HCEC 1CT (cell line): ENCODE measurements at places on chromosomes 6 and 20.

- no peak for DNase-seq
Measured at GRCh38 chr6:40723967-40724366, 136.8 kb upstream of the LRFN2 start.

DNA sequence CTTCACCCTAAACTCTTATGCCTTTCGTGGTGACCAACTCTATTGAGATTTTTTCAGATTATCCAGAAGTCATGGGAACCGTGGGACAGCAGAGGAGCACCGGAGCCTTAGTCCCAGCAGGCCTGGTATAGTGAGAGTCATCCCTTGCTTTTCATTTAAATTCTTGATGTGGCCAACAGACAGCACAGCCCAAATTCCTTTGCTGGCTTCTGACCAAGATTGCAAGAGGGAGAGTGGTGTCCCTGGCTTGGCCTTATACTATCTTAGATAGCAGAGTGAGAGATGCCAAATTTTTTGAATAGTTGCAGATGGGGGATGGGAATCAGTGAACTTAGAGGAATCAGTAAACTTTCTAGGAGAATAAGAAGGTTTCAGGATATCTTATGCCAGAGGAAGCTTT, 7.8 kb downstream of the STX11 start:
- DNase-seq: peak; percentile 71

DNA sequence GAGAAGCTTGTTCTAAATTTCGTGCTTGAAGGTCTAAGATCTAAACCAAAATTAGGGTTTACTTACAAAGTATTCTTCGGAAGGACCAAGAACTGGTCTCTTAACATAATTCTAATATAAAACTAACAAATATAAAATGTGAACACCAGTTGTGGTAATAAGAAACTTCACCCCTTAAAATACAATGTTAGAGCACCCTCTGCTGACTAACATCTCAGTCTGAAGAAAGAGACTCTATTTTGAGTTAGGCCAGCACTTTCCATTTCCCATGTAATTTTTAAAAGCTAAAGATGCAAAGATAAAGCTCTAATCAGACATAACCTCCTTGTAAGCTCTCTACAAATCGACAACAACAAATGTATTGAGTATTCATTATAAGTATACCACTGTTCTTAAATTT, 24.6 kb downstream of the ATG5 start:
- peak; percentile 51 for DNase-seq

DNA sequence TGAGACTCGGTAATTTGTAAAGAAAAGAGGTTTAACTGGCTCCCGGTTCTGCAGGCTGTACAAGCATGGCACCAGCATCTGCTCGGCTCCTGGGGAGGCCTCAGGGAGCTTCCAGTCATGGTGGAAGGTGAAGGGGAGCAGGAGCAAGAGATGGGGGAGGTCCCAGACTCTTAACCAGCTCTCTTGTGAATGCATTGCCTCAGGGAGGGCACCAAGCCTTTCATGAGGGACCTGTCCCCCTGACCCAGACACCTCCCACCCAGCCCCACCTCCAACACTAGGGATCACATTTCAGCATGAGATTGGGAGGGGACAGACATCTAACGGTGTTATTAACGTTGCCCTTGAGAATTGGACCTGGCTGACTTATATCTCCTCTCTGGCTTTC, 68.6 kb downstream of the PTPN1 start:
- no peak for DNase-seq

GRCh38 chr6:75085931-75086635, 119.8 kb downstream of the COL12A1 start:
- no peak for DNase-seq

- no peak for DNase-seq
Measured at GRCh38 chr6:32355018-32355417, 16.7 kb downstream of the TSBP1 start.
